ENCODE measurements at places on chromosomes 2 and 18.

GRCh38 chr2:109185338-109185737 lies 56.3 kb downstream of the SH3RF3 start:
- no peak for DNase-seq

DNA sequence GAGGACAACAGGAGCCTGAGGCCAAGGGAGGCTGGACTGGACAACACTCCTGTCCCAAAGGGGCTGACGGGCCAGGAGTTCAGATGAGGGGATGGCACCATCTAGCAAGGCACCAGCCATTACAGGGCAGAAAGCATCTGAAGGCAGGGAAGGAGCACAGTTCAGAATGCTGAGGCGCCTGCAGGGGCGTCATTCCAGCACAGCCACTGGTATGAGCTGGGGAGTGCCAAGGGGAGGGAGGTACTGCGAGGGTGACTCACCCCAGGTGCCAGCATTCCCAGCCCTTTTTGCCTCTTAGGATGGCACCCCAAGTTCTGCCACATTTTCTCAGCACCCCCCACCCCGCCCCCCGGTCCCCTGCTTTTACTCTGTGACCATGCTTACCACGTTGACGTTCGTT lies 129.8 kb upstream of the EPAS1 start:
- no peak for DNase-seq

DNA sequence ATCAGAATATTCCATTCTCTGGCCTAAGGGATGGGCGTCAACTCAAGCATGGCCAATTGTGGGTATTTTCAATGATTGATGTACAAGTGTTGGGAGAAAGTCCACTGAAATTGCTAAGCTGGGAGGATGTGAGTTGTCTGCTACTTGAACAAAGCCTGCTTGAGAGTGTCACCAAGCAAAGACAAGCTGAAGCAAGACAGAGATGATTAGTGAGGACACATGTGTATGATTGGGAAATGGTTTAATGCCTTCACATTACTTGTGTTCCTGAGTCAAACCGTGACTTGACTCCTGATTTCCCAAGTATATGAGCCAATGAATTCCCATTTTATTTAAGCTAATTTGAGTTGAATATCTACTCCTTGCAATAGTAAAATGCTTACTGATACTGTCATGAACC lies 23.7 kb upstream of the NRP2 start:
- no peak for DNase-seq

DNA sequence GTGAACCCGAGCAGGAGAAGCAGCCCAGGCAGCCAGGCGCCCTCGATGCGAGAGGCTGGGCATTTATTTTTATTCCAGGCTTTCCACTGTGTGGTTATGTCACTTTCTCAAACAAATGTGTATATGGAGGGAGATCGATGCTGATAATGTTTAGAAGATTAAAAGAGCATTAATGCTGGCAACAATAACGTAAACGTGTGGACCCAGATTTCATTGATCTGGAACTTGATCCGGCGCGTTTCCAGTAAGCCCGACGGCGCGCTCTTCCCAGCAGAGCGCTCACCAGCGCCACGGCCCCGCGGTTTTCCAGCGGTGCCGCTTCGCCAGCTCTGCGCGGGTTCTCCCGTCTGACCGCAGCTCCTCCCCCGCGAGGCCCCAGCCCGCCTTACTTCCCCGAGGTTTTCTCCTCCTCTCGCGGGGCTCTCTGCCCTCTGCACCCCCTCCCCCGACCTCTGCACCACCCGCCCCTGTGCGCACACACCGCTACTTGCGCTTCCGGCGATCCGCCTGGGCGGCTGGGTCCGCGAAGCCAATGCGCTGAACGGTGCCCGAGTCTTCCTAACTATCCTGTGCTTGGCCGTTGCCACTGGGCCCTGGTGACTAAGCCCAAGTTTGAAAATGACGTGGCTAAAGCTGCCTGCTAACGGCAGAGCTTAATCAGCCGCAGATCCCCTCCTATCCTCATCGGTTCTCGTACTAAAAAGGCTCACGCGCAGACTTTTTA lies 6.1 kb downstream of the ONECUT2 start:
- no peak for DNase-seq

DNA sequence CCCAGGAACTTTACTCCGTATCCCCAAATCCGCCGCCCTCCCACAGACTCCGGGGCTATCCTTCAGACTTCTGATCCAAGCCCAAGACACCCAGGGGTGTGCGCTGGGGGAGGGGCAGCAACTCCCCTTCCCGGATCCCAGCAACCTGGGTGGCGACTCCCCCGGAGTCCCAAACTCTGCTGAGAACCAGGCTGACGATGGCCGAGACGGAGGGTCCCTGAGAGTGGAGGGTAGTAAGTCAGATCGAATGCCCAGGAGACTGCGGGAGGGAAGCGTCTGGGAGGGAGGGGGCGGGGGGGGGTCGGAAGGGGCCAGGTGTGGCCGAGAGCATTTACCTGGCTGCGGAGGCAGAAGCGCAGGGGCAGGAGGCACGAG lies 7.0 kb upstream of the TNS1 start:
- DNase-seq = no peak

DNA sequence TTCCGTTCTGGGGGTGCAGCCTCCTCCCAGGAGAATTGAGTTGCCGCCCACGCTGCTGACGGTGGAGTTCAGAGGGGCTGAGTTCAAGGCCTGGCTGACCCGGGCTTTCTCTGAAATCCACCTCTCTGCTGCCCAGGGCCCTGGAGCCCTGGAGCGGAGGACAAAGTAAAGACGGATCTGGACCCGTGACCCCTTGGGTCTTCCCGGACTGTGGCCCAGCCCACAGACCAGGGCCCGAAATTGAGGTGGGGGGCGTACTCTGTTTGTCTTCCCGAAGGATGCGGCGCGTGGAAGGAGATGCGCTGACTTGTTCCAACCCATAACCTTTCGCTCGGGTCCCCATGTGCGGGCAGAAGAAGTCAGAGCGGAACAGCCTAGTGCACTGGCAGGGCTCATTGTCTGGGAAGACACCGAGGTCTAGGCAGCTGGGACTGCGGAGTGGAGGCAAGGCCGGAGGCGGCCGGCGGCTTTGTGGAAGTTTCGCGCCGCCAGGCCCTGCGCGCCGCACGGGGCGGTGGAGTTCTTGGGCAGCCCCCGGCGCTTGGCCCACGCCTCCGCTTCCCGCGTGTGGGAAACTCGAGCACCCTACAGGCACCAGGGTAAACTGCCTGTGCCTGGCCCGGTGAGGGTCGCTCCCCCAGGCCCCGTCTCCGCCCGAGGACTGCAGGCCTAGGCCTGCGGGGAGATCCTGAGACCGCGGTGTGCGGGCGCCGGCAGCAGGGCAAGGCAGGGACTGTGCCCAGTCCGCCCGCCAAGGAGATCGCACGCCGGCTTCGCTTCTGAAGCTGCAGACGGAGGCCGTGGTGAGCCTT lies 9.8 kb downstream of the POU3F3 start:
- no peak for DNase-seq

GRCh38 chr2:162301151-162301804 lies 17.2 kb downstream of the IFIH1 start:
- peak; percentile 43 for DNase-seq

DNA sequence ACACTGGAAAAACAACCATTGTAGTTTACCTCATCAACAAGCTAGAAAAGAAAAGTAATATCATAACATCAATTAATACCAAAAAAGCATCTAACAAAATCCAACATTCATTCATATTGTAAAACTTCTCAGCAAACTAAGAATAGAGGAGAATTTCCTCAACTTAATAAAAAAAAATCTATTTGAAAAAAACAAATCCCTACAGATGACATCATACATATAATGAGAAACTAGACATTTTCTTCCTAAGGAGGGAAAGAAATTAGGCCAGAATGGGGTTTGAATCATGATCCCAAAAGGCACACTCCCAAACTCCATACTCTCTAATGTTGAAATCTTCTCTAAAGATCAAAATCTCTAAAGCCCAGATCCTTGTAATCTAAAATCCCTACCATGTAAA lies 460.0 kb downstream of the IRS1 start:
- no peak for DNase-seq

DNA sequence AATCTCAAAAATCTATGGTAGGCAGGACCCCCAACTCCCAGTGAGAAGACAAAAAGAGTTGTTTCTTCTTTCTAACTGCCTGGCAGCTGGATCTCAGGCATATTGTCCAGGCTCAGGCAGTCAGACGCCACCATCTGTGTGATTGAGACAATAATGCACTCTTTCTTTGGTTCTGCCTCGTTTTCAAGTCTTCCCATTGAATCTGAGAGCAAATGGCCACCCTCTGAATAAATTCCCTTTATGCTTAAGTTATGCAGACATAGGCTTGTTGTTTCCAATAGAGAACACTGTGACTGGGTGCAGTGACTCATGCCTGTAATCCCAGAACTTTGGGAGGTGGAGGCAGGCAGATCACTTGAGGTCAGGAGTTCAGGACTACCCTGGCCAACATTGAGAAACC lies 15.3 kb upstream of the CD207 start:
- DNase-seq = no peak

DNA sequence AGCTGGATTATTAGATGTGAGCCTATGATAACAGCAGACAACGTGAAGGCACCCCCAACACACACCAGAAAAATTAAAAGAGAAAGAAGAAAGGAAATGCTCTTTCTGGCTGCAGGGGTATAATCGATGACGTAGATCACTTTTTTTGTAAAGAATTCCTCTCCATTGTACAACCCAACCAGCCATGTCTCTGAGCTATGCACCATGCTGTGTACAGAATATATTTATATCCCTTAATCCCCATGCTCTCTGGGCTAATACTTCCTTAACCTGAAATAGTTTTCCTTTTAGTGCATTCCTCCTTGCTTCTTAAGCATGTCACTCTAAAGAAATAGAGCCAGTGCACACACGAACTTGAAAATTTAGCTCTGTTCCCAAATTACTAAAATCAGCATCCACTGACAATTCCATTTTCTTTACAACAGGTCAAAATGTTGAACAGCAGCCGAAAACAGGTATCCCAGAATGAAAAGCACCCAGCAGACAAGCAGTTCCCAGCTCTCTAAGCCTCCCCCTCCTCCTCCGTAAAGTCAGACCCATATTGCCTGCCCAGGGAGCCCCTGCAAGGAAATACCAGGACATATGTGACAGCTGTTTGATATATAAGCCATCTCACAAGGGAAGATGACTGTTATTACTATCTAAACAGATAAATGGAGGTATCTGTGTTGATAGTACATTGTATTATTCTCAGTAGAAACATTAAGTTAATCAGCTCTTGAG lies 247.4 kb upstream of the RAB6C start:
- no peak for DNase-seq

DNA sequence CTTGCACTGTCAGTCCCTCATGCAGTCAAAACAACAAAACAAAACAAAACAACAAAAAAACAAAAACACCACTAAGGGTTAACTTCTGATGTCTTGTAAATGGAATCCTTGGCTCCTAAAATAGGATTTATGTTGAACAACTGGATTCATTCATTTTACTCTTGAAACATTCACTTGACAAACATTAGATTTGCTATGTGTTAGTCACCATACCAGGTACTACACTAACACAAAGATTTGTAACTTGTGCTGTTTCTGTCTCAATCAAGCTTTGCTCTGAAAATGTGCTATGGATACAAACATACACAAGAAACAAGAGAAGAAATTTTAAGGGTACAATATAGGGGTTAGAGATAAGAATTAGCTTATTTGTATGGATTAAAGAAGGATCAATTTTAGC lies 812.8 kb downstream of the LRP1B start:
- DNase-seq = no peak

DNA sequence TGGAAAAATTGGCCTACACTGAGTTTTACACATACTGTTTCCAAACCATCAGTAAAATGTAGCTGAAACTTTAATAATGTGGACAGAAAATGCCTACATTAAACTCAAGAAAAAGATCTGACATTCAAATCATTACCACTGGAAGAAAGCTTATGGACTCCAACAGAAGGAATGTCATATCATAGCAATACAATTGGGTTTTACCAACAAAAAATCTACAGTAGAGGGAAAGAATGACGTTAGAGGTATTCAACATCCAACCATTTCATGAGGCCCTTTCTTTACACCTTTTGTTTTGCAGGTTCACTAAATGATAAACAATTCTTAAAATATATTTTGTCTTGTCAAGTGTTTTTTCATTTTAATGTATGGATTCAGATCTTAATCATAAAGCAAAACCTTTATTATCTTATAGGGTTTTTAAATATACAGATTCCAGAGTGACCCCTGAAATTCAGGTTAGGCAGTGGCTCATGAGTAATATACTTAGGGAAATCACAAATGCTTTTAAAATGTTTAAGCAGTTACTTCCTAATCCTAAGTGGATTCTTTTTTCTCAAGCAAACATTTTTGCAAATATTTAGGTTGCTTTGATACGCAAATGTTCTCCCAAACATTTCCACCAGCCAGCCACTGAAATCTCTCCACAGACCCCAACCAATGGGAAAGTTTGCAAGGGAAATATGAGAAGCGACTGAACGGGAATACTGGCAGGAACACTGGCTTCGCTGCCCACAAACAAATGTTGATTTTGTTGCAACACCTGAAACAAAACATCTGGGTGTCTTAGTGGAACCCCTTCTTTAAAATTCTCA lies 168.7 kb downstream of the TCF4 start:
- DNase-seq = no peak

DNA sequence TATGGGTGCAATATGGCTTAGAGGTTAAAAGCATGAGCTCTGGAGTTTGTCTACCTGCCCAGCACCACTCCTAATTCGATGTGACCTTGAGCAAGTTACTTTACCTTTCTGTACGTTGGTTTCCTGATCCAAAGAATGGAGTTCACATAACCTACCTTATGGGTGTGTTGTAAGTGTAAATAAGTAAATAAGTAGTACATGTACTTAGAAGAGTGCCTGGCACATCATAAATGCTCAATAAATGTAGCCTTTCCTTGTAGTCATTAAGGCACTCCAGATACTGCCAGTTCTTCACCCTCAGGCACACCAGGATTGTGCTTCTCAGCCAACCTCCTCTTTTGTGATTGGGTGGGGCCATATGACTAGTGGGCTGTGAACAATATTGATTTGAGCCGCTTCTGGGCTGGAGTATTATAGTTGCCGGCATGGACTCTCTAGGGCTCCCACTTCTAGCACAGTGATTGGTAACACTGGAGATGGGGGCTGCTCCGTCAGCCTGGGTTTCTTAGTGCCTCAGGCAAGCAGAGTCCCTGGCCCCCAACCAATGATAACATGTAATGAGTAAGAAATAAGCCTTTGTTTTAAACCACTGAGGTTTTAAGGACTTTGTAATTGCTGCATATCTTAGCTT lies 101.7 kb upstream of the NOSTRIN start:
- DNase-seq = no peak

- no peak for DNase-seq
Measured at GRCh38 chr2:188459061-188459460, 167.4 kb downstream of the GULP1 start.

DNA sequence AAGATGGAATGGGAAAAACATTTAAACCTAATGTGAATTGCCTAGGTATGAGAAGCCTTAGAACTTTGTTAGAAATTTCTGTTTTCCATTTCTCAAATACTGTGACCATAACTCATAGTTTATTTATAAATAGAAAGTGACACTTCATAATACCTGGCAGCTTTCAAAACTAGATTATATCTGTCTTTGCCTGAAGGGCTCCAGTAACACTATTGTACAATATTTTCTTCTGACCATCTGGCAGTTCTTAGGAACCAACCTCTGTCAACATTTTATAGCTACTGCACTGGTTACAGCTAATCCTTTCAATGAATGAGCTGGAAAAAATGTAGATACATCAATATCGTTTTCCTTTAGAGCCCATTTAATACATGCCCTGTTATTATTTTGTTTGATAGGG lies 237.4 kb downstream of the CAMKMT start:
- DNase-seq = no peak

- no peak for DNase-seq
Measured at GRCh38 chr2:145185696-145186095, 665.8 kb upstream of the ZEB2 start.

Measured in effector memory CD8-positive, alpha-beta T cell (primary cell).